ENCODE measurements at places on chromosomes 5 and 9.

- DNase-seq: no peak
These were observed 74.5 kb downstream of the WNK2 start for GRCh38 chr9:93258419-93258817.

GRCh38 chr5:83740741-83741140 is 20.1 kb upstream of the HAPLN1 start:
- no peak for DNase-seq

DNA sequence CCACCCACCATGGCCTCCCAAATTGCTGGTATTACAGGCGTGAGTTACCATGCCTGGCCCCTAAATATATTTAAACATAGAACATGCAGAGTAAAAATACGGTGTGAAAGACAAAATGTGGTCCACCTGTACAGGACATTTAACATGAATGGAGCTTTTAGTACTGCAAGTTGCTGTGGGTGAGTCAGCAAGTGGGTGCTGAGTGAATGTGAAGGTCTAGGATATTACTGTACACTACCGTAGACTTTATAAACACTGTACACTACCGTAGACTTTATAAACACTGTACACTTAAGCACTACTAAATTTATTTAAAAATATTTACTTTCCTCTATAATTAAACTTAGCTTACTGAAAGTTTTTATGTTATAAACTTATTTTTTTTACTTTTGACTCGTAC is 317.8 kb downstream of the PRDM9 start:
- DNase-seq: no peak

- DNase-seq: peak; percentile 88
These were observed at the start of gene JMY for GRCh38 chr5:79235634-79236361. Gene JMY (plus strand): TSS chr5:79236131. CDS start chr5:79236651, 520 bp downstream.

DNA sequence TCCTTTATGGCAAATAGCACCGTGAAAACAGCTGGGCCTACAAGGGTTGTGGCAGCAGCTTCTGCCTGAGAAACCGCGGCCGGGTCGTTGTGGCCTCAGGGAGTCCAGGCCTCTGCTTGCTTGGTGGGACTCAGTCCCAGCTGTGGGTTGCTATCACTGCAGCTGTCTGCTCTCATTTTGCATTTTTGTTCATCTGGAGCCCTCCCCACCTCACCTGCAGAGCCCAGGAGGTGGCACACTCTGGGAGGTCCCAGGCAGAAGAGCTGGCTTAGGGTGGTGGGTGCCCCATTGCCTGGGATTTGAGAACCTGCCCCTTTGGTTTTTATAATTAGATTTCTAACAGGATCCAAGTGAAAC is 138.4 kb downstream of the GADD45G start:
- DNase-seq: no peak

DNA sequence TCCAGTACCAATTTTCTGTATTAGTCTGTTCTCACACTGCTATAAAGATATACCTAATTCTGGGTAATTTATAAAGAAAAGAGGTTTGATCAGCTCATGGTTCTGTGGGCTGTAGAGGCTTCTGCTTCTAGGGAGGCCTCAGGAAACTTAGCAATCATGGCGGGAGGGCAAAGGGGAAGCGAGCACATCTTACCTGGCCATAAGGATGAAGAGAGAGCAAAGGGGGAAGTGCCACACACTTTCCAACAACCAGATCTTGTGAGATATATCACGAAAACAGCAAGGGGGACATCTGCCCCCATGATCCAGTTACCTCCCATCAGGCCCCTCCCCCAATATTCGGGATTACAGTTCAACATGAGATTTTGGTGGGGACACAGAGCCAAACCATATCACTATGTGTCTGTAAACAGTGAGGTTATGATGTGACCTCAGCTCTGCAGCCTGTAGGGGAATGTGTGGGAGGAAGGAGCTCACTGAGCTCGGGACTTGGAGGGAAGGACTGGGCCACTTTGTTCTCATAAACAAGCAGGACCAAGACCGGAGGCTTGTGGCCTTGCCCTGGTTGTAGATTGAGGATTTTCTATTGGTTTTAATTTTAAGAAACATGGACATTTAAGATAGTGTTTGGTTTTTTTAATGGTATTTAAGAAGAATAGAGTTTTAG is 85.2 kb downstream of the EHMT1 start:
- no peak for DNase-seq

DNA sequence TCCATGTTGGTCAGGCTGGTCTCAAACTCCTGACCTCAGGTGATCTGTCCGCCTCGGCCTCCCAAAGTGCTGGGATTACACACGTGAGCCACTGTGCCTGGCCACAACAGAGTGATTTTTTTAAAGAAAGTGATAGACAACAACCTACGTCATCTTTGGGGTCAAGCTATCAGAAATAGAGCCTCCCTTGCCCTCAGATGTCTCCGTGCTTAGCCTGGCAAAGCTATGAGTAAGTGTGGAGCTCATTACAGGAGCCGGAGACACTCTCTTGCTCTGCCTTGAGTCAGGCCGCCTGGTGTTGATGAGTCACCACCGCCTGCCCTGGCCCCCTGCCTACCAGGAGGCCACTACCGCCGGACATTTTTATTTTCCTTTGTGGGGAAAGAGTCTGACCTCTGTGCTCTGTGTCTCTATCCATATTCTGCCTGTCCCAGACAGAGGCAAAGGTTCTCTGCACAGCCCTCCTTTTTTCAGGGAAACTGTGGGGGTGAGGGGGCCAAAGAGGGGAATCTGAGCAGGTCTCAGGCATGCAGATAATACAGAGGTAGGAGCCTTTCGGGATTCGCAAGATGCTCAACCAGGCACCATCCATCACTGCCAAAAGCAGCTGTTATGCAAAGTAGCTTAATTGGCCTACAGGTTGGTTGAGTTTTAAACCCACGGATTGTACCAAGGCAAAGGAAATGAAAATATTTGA is 123.7 kb upstream of the CPEB4 start:
- DNase-seq: peak; percentile 55

DNA sequence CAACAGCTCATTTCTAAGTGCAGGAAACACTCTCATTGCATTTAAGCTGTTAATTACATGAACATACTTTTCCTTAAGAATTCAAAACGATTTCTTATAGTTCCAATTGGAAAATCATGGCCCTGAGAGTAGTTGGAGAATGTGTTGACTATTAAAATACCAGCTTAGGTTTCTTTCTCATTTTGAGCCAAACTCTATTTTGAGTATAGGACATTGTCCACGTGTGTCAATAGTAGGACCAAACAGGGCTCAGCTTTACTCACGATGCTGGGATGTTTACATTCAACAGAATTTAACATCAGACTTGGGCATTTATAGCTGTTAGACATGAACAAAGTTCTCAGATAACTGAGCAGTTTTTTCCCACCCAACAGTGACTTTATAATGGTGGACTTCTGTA is 39.6 kb downstream of the ADCY2 start:
- no peak for DNase-seq

- no peak for DNase-seq
These were observed 11.4 kb upstream of the ANKRD33B start for GRCh38 chr5:10552183-10553143.

GRCh38 chr5:175842951-175843793 is 28.2 kb upstream of the CPLX2 start:
- no peak for DNase-seq
